Thymus (tissue), 14 donors: ENCODE measurements at places on chromosomes 3 and 15.

- no peak for DNase-seq
Measured at GRCh38 chr15:94889153-94889552, 657.8 kb downstream of the MCTP2 start.

- DNase-seq = no peak
Measured at GRCh38 chr3:33026267-33026666, 70.7 kb downstream of the GLB1 start.

DNA sequence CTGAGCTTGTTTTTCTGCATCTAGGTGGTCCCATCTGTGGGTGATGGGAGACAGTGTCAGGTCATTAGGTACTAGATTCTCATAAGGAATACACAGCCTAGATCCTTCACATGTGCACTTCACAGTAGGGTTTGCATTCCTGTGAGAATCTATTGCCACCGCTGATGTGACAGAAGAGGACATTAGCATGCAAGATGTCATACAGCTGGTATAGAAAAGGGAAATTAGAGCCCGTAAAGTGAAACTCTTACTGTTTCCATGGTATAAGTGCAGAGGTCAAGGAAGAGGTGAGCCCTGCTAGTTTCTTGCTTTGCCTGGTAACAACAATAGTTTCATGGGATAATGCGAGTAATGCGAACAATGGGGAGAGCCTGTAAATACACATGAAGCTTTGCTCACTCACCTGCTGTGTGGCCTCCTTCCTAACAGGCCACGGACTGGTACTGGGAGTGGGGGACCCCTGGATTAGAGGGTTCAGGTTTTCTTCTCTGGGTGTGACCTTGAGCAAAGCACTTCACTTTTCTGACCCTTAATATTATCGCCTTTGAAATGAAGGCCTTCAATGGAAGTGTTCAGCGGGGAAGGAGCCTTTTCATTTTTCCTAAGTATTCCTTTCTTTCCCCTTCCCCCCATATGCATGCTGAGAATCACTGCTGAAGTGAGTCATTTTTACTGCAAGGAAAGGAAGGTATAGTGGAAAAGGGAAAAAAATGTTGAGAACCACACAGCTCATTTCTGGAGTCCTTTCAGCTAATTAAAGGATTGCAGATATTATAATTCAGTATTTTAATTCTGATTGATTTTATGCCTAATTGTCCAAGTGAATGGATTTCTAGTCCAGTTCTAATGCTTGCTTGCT is 286.4 kb downstream of the UBE2E2 start:
- DNase-seq = no peak

DNA sequence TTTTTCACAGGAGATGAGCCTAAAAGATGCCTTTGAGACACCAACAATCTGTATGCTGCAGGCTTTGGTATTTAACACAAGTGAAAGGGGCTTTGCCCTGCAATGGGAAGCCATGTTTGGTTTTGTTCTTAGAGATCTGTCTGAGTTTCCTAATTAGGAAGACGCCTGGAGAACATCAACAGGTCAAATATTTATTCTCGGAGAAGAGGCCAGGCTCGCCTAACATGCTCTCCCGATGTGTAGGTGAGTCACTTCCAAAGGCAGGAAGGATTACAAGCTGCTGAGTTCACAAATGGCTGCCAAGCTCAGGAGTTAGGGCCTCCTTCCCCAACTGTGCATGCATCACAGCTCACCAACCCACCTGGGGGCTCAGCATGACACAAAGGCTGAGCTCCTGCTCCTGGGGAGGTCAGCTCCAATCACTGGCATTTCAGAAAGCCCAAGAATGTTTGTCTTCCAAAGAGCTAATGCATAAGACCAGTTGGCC is 119.5 kb upstream of the PRICKLE2 start:
- no peak for DNase-seq

DNA sequence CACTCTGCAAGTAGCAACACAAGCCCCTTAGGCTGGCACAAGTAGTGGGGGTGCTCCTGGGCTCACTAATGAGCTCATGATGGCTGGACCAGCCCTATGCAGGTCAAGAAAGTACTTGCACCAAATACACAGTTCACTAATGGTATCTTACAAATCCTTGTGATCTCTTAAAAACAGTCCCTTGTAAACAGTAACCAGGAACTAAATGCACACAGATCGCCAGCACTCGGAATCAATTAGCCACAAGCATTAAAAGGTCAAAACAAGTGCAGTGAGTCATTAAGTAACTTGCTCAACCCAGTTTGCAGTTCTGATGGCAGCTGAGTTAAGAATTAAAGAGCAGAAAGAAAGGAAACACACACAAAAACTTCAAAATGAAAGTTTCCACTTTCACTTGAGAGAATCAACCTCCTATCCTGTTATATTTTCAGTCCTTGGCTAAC is 43.2 kb downstream of the ARHGEF3 start:
- no peak for DNase-seq

DNA sequence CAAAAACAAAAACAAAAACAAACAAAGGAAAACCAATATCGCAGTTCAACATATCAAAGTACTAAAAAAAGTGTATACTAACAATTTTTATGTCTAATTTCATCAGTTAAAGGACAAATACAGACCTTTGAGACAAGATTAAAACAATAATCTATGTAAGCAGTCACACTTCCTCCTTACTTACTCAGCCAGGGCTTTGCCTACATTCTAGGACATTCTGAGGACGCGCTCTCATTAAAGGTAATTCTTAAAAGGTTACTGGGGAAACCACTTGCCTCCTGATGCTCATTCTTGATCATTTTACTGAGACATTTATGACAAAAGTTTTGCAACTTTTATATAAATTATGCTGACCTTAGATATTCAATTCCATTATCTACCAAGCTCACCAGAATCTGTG is 93.4 kb downstream of the CBLB start:
- DNase-seq = no peak

- no peak for DNase-seq
Measured at GRCh38 chr3:122786066-122786465, 7.6 kb downstream of the HSPBAP1 start.

DNA sequence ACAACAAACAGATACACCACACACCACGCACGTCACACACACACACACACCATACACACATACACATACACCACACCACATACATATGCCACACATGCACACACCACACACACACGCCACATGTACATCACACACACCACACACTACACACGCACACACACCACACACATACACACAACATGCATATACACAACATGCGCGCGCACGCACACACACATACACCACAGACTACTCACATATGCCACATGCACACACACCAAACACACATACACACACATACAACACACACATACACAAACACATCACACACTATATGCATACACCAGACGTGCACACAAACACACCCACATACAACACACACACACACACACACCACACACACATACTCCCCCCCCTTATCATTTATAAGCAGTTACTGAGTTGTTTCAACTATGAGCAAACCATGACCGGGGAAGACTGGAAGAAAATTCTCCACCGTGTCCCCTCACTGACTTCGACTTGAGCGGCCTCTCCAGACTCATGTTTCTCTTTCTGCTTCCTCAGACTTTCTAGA is 126.7 kb upstream of the IQSEC1 start:
- DNase-seq = no peak

- no peak for DNase-seq
Measured at GRCh38 chr3:133943639-133944141, 48.0 kb upstream of the RAB6B start.
